ENCODE measurements at places on chromosomes 5 and 9.
A peak's percentile ranks its signal among the peaks of the same experiment; 100 is the strongest.

DNA sequence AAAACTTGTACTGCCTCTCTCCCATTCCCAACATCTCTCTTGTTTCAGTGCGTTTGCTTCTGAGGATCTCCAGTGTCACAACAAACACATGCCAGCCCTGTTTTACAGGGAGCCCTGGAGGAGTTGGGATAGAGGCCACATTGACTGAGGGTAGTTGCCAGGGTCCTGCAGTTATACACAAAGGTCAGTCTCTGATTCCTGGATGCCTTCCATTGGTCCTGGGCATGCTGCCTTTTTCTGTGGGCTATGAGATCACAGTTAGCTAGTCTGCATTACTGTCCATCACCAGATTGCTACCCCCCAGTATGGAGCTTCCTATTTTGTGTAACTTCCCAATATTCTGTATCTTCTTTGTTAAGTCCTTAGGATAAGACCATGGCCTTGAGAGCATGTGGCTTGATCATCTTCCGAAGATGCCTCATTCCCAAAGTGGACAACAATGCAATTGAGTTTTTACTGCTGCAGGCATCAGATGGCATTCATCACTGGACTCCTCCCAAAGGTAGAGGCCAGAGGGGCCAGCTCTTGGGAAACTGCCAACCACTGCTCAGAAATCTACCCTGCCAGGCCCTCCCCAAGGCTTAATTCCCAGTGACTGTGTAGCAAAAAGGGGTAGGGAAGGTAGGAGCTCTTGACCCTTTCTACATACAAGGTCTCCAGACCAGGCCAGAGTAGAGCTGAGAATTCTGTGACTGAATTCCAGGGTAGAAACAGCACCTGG, 9.5 kb downstream of the NUDT2 start:
- DNase-seq, result no peak

DNA sequence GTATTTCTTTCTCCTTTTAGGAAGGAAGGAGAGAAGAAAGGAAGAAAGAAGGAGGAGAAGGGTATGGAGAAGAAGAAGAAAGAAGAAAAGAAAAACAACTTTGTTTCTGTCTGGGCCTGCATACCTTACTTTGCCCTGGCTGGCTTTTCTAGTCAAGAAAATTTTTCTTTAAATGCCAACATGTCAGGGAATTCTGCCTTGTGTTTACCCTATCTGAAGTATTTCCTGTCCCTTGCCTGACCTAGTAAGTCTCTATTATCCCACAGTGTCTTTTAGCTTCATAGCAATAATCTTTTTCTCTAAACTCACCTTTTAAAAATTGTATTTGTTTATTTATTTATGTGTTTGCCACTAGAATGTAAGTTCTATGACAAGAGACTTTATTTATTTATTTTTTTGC, 1864.1 kb downstream of the EFNA5 start:
- no peak for DNase-seq

DNA sequence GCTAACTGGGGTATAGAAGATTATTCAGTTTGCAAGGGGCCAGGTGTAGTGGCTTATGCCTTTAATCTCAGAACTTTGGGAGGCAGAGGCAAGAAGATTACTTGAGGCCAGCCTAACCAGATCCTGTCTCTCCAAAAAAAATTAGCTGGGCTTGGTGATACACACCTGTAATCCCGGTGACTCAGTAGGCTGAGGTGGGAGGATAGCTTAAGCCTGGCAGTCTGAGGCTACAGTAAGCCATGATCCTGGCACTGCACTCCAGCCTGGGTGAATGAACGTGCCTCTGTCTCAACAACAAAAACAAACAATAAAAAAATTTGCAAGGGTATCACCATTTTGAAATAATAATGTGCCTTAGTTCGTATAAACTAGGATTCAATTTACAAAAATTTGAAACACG, 51.3 kb downstream of the BAAT start:
- no peak for DNase-seq

DNA sequence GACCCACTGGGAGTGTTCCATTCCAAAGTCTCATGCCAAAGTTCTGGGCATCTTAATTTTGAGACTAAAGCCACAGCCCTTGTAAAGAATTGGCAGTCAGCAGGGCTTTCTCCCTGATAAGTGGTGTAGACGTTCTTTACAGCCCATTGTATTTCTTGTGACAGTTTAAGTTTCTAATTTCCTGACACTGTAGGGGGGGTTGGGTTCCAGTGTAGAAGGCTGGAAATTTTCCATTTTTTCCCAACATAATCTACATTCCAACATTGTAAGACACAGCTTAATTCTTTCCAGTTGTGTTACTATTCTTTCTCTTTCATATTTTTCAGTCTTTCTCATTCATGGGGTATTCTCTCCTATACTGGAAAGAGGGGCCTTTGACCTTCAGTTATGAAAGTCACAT, 121.1 kb downstream of the FBXL7 start:
- DNase-seq, result no peak

GRCh38 chr5:109454731-109455505, 45.1 kb upstream of the PJA2 start:
- peak; percentile 6 for DNase-seq

DNA sequence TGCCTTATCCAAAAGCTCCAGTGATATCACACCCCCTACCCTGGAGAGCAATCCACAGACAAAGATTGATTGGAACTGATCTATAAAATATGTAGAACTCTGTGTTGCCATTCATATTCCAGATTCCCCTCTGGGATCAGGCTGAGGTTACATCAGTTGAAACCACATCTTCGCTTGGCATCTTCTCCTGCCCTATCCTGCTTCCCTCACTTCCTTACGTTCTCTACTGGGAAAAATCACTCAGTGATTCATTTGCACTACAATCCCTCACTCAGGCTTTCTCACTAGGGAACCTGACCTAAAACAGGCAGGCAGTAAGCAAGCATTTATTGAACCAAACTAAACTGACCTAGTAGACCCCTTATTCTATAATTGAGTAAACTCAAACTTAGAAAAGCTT, 111.7 kb downstream of the ESM1 start:
- DNase-seq, result no peak

DNA sequence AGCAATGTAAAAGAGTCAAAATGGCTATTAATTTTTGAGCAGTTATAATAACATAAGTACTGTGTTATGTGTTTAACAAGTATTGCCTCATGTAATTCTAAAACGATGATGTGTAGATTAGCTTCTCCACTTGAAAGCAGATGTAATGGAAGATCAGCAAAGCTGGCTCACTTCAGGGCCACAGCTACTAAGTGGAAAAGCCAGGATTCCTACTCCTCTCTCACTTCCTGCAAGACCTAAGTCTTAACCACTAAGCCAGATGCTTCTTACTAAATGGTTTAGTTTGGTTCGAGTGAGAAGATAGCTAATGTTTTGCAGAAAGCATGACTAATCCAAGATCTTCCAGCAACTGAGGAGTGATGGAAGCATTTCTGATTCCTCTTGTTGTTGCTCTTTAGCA, 15.7 kb upstream of the TNC start:
- DNase-seq, result no peak

DNA sequence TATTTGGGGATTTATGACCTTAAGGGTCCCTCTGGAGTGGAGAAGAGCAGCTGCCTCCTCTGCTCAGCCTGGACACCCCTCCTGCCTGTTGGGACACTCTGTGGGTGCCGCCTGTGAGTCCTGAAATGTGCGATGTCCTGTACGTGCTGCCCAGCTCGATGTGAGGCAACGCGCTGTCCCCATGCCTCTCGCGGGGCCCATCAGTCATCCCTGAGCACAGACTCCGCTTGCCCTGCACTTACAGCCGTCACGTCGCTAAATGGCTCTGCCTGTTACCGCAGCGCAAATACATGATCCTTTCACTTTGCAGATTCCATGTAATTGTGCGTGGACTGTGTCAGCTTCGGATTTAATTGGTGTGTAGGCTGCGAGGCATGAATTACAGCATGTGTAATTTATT, 27.1 kb downstream of the IRX4 start:
- DNase-seq, result no peak

GRCh38 chr9:515665-516064, 301.0 kb downstream of the DOCK8 start:
- DNase-seq, result no peak

- DNase-seq, result no peak
Measured at GRCh38 chr5:150584556-150585335, 55.7 kb upstream of the SYNPO start.

GRCh38 chr5:144778561-144778960, 607.9 kb downstream of the KCTD16 start:
- DNase-seq, result no peak

DNA sequence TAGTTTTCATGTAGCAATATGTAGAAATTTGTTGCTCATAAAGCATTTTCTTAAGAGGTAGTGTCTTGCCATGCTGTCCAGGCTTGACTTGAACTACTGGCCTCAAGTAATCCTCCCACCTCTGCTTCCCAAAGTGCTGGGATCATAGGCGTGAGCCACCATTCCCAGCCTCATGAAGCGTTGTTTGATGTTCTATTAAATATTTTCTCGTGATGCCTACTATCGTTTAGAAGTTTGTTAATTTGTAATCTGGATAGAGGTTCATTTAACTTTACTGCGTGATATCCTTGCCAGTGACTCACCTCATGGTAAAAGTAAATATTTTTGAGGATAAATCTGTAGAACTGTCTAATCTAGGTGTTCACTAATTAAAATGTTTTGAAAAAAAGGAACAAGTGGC, 82.6 kb downstream of the VCAN start:
- DNase-seq, result no peak

DNA sequence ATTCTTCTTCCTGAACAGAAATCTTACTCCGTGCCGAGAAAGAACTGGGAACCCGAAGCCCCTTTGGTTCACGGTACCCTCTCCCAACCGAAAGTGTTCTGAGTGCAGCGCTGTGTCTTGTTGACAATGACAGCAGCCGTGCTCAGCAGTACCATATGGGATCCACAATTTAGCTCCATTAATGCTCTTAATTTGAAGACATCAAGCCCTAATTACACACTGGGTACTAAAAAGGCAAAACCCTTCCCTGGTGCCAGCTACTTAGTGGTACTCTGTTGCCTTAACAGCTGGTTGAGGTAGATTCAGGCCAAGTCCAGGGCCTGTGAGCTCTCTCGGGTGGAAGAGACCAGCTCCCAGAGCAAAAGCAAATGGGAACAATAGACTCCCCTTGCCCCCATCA, 24.5 kb downstream of the DDX31 start:
- no peak for DNase-seq

DNA sequence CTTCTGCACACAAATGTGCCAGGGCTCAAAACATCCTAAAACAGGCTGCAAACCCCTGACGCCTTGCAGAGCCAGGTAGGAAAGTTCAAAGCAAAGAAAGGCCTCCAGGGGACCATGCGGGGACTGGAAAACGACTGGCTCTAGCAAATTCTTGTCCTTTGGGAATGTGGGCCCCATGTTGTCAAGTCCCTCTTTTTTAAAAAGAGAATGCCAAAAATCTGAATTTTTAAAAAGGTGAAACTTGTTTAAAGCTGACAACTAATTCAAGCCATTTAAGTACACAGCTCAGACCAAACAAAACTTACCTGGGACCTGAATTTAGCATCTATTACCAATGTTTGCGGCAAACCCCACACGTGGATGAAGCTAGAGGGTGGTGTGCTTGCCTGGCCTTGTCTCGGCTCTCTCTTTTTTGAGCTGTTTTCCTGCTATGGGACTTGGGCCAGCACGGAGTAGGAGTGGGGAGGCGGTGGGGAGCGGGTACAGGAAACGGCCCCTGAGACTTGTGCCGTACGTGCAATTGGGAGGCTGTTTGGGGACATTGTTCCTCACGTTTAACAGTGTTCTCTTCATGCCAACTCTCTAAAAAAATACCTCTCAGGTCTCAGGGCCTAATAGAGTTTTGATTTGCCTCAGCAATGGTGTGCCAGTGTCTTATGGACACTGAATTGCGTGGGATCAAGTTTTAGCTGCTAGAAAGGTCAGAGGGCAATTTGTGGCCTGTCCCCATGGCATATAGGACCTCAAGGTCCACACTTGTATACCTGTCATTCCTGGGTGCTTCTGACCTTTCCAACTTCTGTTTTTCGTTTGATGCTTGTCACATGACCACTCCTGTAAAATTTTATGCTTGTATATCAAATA, 15.1 kb upstream of the PHF19 start:
- DNase-seq, result no peak

- no peak for DNase-seq
Measured at GRCh38 chr9:132588501-132589147, 6.2 kb downstream of the BARHL1 start.

DNA sequence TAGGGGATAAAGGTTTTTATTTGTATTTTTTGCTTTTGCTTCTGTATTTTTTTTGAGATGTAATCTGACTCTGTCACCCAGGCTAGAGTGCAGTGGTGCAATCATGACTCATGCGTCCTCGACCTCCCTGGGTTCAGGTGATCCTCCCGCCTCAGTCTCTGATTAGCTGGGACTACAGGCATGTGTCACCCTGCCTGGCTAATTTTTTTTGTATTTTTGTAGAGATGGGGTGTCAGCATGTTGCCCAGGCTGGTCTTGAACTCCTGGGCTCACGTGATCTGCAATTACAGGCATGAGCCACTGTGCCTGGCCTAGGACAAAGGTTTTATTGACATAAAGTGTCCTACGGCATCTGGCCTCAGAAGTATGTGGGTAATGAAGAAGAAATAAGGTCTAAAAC, 297.1 kb upstream of the C9orf72 start:
- no peak for DNase-seq

- DNase-seq, result no peak
Measured at GRCh38 chr5:1912951-1913565, 30.3 kb upstream of the IRX4 start.

GRCh38 chr9:107681988-107682387, 192.4 kb upstream of the KLF4 start:
- no peak for DNase-seq

GRCh38 chr5:176541338-176542134, 4.3 kb upstream of the RNF44 start:
- DNase-seq, result no peak

GRCh38 chr5:165448753-165449152, 1943.3 kb downstream of the MAT2B start:
- no peak for DNase-seq

DNA sequence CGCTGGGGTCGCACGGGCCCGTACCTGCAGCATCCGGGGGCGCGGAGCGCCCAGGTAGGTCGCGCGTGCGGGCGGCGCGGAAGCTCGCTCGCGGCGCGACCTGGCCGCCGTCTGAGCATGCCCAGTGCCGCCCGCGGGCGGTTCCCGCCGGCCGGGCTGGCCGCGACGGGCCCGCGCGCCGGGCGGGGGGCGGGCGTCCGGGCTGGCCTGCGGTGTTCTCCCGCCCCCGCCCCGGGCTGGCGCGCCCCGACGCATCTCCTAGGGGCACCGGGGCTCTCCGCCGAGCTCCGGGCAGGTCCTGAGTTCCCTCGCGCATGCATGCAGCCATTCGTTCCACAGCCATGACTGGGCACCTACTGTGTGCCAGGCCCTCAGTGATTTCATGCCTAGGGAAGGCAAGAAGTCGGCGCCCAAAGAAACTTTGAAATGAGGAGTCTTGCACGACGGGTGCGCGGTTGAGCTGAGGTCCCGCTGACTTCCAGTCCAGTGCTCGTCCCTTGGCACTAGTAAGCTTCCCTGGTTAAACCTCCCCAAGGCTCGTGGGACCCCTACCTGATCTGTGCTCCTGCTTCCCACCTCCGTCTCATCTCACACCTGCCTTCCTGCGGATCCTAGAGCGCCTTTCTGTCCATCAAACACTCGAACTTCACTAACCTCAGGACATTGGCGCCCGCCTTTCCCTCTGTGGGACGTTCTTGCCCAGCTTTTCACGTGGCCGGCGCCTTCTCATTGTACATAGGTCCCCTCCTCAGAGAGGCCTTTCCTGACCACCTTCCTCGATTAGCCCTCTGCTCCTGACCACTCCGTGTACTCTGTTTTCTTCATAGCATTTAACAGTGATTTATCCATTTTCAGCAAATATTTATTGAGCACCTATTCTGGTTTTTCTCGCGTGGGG, at the start of gene PTPN3:
Gene PTPN3, minus strand, starts transcription at position 113 of the 898 bp plus-strand sequence. CDS start 34,873 bp downstream, outside the sequence.
- peak; percentile 9 for DNase-seq

- DNase-seq, result peak; percentile 58
Measured at GRCh38 chr5:139637438-139638089, 10.6 kb upstream of the CXXC5 start.
